ENCODE measurements at places on chromosomes 4 and X. TPM values are rescaled to one million over a fixed set of nuclear protein-coding genes. Genes with fewer than 3 reads are reported as not detected.

The IL2RG gene
- 2.6 TPM for total RNA-seq

The CT45A3 gene
- total RNA-seq: not detected

The SLC6A14 gene
- 4.2 TPM for total RNA-seq

DNA sequence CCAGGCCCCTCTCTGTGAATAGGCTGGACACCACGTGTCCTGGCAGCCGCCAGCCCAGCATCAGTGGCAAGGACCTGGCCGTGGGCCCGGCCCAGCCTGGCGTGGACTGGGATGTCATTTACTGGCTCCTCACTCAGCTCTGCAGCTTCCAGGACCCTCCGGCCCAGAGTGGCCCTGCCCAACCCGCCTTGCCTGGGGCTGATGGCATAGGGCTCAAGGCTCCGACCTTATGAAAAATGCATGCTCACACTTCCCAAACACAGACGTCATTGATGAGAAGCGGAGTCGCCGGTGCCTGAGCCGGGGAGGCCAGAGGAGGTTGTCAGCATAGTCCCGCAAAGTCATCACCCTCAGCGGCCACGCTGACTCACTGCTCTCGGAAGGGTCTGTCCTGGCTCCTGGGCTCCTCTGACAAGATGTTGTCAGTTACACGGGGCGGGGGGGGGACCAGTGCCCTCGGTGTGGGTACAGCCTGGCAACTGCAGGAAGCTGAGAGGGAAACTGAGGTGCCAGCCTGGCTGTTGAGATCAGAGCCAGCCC is 14.3 kb downstream of the CFAP99 start:
- H3K4me1 ChIP-seq: no peaks in the 10 kb centered on the region
- H3K36me3 ChIP-seq: no peaks in the 10 kb centered on the region
- H3K27ac ChIP-seq: no peak overlapping the region

DNA sequence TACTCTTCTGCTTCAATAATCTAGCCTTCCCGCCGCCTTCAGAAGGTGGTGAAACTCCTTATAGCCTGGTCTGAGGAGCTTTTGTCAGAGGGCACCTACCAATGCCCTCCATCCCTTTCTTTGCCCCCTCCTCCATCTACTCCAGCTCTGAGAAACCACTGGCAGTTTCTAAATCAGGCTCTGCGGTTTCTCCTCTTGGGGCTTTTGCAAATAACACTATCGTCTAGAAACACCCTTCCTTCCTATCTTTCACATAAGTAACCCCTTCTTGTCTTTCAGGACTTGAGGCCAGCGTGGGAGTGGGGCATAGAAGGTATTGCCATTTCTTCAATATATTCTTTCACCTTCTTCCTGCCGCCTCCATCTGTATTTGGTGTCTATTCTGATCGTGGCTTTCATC is 1.2 kb upstream of the EFHC2 start:
- peaks cover 13% of the 10 kb centered on the region for H3K27me3 ChIP-seq
- H3K27ac ChIP-seq: peak overlapping the region; percentile 10
- no peak overlapping the region for H3K4me3 ChIP-seq
- H3K4me1 ChIP-seq: no peaks in the 10 kb centered on the region
- no peak for DNase-seq

- no peaks in the 10 kb centered on the region for H3K27me3 ChIP-seq
- peaks cover 3% of the 10 kb centered on the region for H3K4me1 ChIP-seq
- H3K4me3 ChIP-seq: no peak overlapping the region
- H3K36me3 ChIP-seq: no peaks in the 10 kb centered on the region
- no peak overlapping the region for H3K27ac ChIP-seq
Measured at GRCh38 chr4:21290562-21290961, 590.3 kb downstream of the PACRGL start.

GRCh38 chr4:37726666-37727065 is 40.5 kb upstream of the RELL1 start:
- DNase-seq: no peak
- no peak overlapping the region for H3K27ac ChIP-seq
- no peak overlapping the region for H3K4me3 ChIP-seq
- no peaks in the 10 kb centered on the region for H3K27me3 ChIP-seq
- peaks cover 7% of the 10 kb centered on the region for H3K4me1 ChIP-seq

- no peak overlapping the region for H3K27ac ChIP-seq
- no peaks in the 10 kb centered on the region for H3K4me1 ChIP-seq
- H3K4me3 ChIP-seq: no peak overlapping the region
- H3K27me3 ChIP-seq: no peaks in the 10 kb centered on the region
- no peak for DNase-seq
- H3K36me3 ChIP-seq: no peaks in the 10 kb centered on the region
Measured at GRCh38 chrX:23235051-23235450, 99.6 kb upstream of the PTCHD1 start.

- no peaks in the 10 kb centered on the region for H3K36me3 ChIP-seq
- DNase-seq: peak; percentile 81
- peaks cover 54% of the 10 kb centered on the region for H3K4me1 ChIP-seq
- H3K4me3 ChIP-seq: peak overlapping the region; percentile 11
- H3K27me3 ChIP-seq: peaks cover 21% of the 10 kb centered on the region
- H3K27ac ChIP-seq: peak overlapping the region; percentile 75
Measured at GRCh38 chr4:3484057-3484973, 21.2 kb downstream of the DOK7 start.

DNA sequence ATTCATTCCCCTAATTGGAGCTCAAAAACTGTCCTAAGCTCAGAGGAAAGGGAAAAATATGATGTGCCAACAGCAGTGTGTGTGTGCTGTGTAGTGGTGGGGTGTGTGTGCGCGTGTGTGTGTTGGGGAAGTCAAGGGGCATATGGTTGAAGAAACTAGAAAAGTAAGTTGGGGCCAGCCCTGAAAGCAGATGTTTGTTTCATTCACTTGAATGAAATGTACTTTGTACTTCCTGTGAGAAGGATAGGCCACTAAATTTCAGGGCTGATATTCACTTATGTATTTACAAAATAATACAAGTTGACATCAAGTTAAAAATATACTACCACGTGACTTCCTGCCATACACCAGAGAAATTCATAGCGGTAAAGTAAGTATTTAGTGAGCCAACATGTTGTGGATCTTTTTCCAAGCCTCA is 151.3 kb upstream of the JADE1 start:
- H3K36me3 ChIP-seq: no peaks in the 10 kb centered on the region
- DNase-seq: no peak
- H3K4me1 ChIP-seq: peaks cover 35% of the 10 kb centered on the region
- no peaks in the 10 kb centered on the region for H3K27me3 ChIP-seq

- H3K36me3 ChIP-seq: no peaks in the 10 kb centered on the region
- no peak overlapping the region for H3K4me3 ChIP-seq
- no peaks in the 10 kb centered on the region for H3K4me1 ChIP-seq
- no peak overlapping the region for H3K27ac ChIP-seq
Measured at GRCh38 chr4:111960241-111960667, 185.0 kb upstream of the FAM241A start.

- no peak overlapping the region for H3K27ac ChIP-seq
- peak; percentile 16 for DNase-seq
- no peaks in the 10 kb centered on the region for H3K4me1 ChIP-seq
- H3K27me3 ChIP-seq: no peaks in the 10 kb centered on the region
- H3K4me3 ChIP-seq: no peak overlapping the region
Measured at GRCh38 chrX:43269201-43269600, 386.9 kb upstream of the MAOA start.

DNA sequence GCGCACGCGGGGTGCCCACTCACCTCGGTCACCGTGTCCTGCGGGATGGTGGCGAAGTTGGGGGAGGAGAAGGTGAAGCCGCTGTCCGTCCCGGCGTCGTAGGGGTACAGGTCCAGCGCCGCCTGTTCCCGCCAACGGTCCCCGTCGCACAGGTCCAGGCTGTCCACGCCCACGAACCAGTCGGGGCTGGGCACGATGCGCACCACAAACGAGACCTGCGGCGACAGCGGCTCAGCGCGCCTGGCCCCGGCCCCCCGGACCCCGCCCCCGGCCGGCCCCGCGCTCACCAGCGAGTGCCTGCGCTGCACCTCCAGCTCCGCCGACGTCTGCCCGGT is 1.4 kb downstream of the SPON2 start:
- H3K27ac ChIP-seq: peak overlapping the region; percentile 75
- H3K4me1 ChIP-seq: peaks cover 66% of the 10 kb centered on the region
- H3K36me3 ChIP-seq: peaks cover 4% of the 10 kb centered on the region
- H3K4me3 ChIP-seq: peak overlapping the region; percentile 51
- no peak for DNase-seq
- H3K27me3 ChIP-seq: peaks cover 25% of the 10 kb centered on the region

- no peaks in the 10 kb centered on the region for H3K36me3 ChIP-seq
- H3K4me3 ChIP-seq: no peak overlapping the region
- no peak overlapping the region for H3K27ac ChIP-seq
- no peak for DNase-seq
Measured at GRCh38 chr4:168695288-168695687, 198.4 kb downstream of the PALLD start.

Measured in stomach (tissue), 19 donors.